ENCODE measurements at places on chromosomes 2 and 18. TPM values are rescaled to one million over a fixed set of nuclear protein-coding genes. Genes with fewer than 3 reads are reported as not detected.

Gene LGALSL
- total RNA-seq: 20.0 TPM

DNA sequence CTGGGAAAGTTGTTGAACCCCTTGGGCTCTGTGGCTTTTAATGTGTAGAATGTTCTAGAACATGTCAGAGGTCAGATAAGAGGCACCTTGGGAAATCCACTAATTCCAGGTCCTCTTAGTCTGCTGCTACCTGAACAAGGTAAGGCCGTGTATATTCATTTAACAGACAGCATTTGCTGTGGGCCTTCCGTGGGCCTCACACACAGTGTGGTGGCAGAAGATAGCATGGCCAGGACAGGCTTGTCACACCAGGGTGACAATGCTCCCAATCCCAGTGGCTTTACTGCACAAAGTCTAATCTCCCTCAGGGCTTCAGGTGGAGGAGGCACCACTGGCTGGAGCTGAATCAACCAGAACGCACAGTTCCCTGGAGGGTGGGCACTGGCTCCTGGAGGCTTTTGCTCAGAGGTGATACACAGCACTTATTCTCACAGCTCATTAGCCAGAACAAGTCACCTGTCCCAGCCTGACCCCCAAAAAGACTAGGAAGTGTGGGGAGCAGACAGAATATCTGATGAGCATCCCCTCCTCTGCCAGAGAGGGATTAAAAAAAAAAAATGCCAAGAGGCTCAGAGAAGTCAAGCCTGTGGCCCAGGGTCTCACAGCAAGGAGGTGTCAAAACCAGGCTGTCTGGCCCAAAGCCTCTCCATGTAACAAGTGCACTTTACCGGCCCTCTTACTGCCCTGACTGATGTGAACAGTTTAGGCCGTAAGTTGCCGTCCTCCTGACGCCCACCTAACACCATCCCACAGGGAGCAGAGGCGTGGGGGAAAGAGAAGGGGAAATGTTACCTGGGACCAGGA, 216.9 kb upstream of the RAB6C start:
- no peak for DNase-seq

DNA sequence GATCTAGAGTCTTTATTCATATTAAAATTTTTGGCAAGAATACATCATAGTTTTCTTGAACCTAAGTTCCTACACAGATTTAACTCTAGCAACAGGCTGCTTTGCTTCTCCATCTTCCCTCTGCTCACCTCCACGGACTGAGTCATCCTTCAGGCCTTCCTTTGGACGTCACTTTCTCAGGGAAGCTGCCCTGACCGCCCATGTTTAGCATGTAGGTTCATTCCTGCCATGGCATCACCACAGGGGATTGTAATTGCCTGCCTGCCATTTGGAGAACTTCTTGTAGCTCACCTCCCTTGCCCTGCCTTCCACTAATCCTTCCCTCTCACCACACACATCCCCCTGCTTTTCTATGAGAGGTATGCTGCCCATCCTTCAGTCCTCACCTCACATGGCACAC, 43.9 kb upstream of the B3GNT2 start:
- DNase-seq: no peak

Gene GPR45
- total RNA-seq: not detected

- no peak for DNase-seq
Measured at GRCh38 chr2:24708537-24709152, 84.5 kb downstream of the PTRHD1 start.

DNA sequence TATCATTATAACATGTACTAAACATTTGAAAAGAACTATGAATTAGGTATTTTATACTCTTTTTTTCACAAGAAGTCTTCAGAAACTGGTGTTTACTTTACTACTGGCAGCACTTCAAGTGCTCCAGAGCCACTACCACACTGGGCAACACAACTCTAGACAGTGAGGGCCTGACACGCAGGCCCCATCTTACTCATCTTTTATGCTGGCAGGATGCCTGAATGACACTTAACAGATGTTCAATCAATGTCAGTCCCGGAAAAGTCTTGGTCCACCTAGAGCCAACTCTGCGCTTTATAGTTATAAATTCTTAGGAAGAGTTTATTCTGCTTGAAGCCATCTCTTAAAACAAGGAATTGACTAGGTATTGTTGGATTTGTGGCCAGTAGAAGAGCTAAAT, 8.7 kb upstream of the WIPF1 start:
- no peak for DNase-seq

Gene RAB27B
- 1.3 TPM for total RNA-seq

Gene CAVIN2
- 0.80 TPM for total RNA-seq

Measured in mesothelial cell of epicardium (in vitro differentiated cells).